ENCODE measurements at places on chromosomes 7 and 10.
A peak's percentile ranks its signal among the peaks of the same experiment; 100 is the strongest.

GRCh38 chr10:86970162-86970981 is 2.1 kb downstream of the ADIRF start:
- no peaks in the 10 kb centered on the region for H3K36me3 ChIP-seq
- no peak for DNase-seq
- H3K4me3 ChIP-seq = peak overlapping the region; percentile 49

DNA sequence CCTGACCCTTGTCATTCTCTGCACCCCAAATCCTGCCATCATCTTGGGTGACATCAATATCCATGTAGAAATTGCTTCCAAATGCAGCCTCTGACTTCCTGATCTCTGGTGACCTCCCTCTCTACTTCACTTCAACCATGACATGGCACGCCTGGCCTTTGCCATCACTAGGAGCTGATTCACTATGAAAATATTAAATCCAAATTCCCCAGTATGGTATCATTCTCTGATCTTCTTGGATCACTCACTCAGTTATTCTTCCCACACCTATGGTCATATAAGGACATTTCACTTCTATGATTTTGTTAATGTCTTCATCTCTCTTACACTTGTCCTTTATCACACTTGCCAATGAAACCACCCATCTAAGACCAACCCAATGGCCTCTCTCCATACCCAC is 73.7 kb upstream of the ODAD2 start:
- H3K27me3 ChIP-seq = no peaks in the 10 kb centered on the region
- no peak for DNase-seq
- no peak overlapping the region for H3K4me3 ChIP-seq
- no peaks in the 10 kb centered on the region for H3K4me1 ChIP-seq
- H3K27ac ChIP-seq = no peak overlapping the region

DNA sequence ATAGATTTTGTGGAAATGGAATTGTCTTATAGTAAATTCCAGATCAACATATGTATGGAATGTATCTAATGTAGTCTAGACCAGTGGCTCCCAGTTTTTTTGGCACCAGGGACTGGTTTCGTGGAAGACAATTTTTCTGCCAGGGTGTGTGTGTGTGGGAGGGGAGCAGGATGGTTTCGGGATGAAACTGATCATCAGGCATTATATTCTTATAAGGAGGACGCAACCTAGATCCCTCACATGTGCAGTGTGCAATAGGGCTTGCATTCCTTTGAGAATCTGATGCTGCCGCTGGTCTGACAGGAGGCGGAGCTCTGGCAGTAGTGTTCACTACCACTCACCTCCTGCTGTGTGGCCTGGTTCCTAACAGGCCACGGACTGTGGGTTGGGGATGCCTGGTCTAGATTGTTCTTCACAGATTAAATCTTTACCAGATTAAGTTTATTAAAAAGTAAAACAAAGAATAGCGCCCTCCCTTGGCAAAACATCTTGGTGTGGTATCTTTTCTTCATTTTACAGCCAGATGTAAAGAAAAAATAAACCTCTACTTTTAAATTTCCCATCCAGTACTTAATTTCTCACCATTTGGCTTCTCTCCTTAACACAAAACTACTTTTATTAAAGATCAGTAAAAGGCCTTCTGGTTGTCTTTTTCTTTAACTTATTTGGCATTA is 48.4 kb downstream of the SEPTIN7 start:
- H3K27ac ChIP-seq = no peak overlapping the region
- peak; percentile 29 for DNase-seq
- no peaks in the 10 kb centered on the region for H3K27me3 ChIP-seq
- no peaks in the 10 kb centered on the region for H3K36me3 ChIP-seq

DNA sequence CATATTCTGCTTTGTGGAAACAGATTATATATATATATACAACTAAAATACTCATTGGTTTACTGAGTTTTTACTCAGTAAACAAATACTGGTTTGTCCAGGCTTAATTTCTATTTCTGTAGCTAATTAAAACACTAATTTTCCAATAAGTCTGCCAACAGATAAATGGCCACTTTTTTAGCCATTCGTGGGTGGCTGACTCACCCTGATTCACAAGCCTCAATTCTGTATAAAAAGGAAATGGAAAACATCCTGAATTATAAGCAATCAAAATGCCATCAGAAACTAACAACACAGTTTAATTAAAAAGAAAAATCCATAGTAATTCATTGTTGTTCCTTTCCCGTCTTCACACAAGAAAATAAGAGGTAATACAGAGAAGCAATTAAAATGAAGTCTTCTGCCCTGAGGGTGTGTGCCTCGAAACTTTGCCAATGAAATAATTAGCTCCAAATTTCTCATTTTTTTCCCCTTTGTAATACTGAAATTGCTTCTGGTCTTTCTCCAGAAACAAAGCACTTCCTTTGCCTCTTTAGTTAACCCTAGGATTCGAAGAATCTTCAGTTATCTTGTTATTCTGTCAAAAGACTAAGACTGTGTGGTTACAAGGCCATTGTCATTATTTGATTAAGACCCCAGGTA is 118.7 kb upstream of the PTN start:
- H3K4me1 ChIP-seq = no peaks in the 10 kb centered on the region
- no peak for DNase-seq
- H3K4me3 ChIP-seq = no peak overlapping the region
- peaks cover 2% of the 10 kb centered on the region for H3K27me3 ChIP-seq

GRCh38 chr7:100080907-100081534 is 502 bp downstream of the ZNF3 start:
- H3K27ac ChIP-seq = peak overlapping the region; percentile 81
- H3K27me3 ChIP-seq = no peaks in the 10 kb centered on the region
- H3K4me3 ChIP-seq = peak overlapping the region; percentile 73
- H3K36me3 ChIP-seq = peaks cover 40% of the 10 kb centered on the region
- peaks cover 8% of the 10 kb centered on the region for H3K4me1 ChIP-seq

GRCh38 chr10:3624367-3624766 is 160.6 kb downstream of the KLF6 start:
- H3K27me3 ChIP-seq = no peaks in the 10 kb centered on the region
- no peak overlapping the region for H3K4me3 ChIP-seq
- DNase-seq = no peak
- H3K36me3 ChIP-seq = no peaks in the 10 kb centered on the region
- H3K27ac ChIP-seq = no peak overlapping the region

GRCh38 chr7:52340067-52340466 is 695.4 kb upstream of the POM121L12 start:
- no peaks in the 10 kb centered on the region for H3K36me3 ChIP-seq
- H3K4me3 ChIP-seq = no peak overlapping the region
- no peak for DNase-seq
- no peaks in the 10 kb centered on the region for H3K27me3 ChIP-seq

DNA sequence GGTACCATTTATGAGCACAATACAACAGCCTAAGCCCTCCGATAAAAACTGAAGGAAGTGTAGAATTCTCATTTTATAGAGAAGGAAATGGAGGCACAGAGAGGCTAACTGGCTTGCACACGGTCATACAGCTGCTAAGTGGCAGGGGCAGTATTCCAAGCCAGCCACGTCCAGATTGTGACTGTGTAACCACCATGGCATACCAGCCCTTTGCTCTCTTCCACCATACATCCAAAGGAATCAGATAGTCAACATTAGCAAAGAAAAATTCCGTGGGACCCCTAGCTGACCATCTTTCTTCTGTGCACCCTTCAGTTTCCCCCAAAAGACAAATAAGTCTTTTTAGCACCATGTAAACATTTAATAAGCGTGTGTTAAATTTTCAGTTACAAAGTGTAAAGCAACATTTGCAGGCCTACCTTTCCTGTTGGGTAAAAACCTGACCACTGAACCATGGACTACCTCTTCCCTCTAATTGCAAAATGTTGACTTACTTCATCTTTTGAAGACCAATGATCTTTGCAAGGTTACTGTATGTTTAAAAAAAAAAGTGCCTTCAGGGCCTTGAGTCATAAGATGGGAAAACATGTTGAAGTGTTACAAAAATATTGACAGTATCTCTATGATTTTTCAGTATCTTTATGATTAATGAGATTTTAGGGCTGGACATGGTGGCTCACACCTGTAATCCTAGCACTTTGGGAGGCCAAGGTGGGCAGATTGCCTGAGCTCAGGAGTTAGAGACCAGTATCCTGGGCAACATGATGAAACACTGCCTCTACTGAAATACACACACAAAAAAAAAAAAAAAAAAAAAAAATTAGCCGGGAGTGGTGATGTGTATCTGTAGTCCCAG is 24.3 kb upstream of the PDZD8 start:
- no peak for DNase-seq
- no peak overlapping the region for H3K4me3 ChIP-seq
- H3K27me3 ChIP-seq = peaks cover 10% of the 10 kb centered on the region
- H3K4me1 ChIP-seq = no peaks in the 10 kb centered on the region

DNA sequence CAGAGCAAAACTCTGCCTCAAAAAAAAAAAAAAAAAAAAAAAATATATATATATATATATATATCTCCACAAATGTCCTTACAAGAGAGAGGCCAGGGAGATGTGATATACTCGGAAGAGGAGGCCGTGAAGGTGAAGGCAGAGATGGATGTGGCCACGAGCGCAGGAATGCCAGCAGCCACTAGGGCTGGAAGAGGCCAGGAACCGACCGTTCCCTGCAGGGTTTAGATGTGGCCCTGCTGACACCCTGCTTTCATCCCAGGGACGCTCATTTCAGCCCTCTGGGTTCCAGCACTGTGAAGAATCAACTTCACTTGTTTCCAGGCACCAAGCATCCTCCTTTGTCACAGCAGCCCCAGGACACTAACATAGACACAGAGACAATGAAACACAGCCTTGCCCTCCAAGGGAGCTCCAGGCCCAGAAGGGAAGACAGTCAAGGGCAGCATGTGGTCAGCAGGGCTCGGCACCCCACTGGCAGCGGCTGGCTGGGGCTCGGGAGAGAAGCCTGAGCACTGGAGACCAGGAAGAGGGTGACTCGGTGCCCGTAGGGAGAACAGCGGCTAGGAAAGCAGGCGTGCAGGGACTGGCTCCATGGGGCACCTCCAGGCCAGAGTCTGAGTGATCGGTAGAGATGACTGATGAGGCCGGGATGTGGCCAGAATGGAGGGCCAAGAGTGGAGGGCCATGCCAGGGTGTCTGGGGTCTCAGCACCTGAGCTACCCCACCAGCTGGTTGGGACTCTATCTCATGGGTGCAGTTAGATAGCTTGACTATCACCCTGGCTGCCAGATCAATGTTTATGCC is 7.6 kb downstream of the WDR86 start:
- no peaks in the 10 kb centered on the region for H3K27me3 ChIP-seq
- no peak overlapping the region for H3K4me3 ChIP-seq
- DNase-seq = no peak

DNA sequence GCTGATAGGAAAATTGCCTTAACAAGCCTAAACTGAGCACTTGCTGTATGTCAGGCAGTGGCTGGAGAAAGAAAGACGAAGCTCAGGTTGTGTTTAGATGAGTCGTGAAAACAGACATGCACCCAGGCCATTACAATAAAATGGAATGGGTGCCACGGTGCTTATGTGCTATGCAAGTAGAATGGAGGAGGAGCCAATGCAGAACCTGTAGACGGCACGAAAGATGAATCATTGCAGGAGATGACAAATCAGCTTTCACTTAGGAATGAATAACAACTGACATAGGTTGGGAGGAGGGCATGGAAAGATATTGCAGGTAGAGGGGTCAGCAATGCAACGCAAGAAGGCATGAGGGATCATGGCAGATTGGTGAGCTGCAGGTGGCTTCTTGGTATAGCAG is 61.2 kb upstream of the ARHGAP21 start:
- no peak overlapping the region for H3K27ac ChIP-seq
- no peaks in the 10 kb centered on the region for H3K36me3 ChIP-seq
- H3K4me1 ChIP-seq = no peaks in the 10 kb centered on the region
- no peaks in the 10 kb centered on the region for H3K27me3 ChIP-seq
- no peak for DNase-seq

- DNase-seq = no peak
- peaks cover 33% of the 10 kb centered on the region for H3K4me1 ChIP-seq
- H3K4me3 ChIP-seq = no peak overlapping the region
Observed at GRCh38 chr10:60315311-60315710, 74.4 kb downstream of the ANK3 start.

GRCh38 chr10:44395902-44396670 is 11.2 kb upstream of the CXCL12 start:
- H3K27ac ChIP-seq = no peak overlapping the region
- H3K4me1 ChIP-seq = no peaks in the 10 kb centered on the region
- DNase-seq = no peak
- no peaks in the 10 kb centered on the region for H3K27me3 ChIP-seq
- no peaks in the 10 kb centered on the region for H3K36me3 ChIP-seq
- H3K4me3 ChIP-seq = no peak overlapping the region

DNA sequence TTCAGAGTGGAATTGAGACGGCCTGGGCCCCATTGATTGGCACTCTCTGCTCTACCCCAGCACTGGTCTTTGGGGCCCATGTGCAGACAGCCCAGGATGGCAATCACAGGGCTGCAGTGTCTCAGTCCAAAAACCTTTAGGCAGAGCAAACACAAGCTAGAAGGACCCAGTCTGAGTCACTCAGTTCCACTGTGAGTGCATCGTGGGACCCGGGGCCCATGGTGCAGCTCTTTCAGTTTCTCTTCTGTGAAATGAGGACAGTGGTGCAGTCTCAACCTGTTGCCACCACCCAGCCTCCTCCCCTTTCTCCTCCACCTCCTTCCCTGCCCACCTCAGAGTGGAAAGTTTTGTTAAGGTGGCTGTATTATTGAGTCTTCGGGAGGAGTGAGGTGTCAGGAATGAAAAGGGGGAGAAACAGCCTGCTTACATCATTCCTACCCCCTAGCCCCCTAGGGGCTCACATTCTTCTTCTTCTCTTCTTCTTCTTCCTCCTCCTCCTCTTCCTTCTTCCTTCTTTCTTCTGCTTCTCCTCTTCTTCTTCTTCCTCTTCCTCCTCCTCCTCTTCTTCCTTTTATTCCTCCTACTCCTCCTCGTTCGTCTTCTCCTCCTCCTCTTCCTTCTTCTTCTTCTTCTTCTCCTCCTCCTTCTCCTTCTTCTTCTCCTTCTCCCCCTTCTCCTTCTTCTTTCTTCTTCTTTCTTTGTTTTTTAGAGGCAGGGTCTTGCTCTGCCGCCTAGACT is 19.5 kb upstream of the CARD11 start:
- no peak for DNase-seq
- H3K4me3 ChIP-seq = no peak overlapping the region
- no peak overlapping the region for H3K27ac ChIP-seq
- no peaks in the 10 kb centered on the region for H3K36me3 ChIP-seq
- H3K4me1 ChIP-seq = no peaks in the 10 kb centered on the region
- H3K27me3 ChIP-seq = peaks cover 8% of the 10 kb centered on the region

- H3K27me3 ChIP-seq = peaks cover 94% of the 10 kb centered on the region
- no peak overlapping the region for H3K4me3 ChIP-seq
- H3K4me1 ChIP-seq = no peaks in the 10 kb centered on the region
Observed at GRCh38 chr10:6647811-6648526, 67.9 kb upstream of the PRKCQ start.

DNA sequence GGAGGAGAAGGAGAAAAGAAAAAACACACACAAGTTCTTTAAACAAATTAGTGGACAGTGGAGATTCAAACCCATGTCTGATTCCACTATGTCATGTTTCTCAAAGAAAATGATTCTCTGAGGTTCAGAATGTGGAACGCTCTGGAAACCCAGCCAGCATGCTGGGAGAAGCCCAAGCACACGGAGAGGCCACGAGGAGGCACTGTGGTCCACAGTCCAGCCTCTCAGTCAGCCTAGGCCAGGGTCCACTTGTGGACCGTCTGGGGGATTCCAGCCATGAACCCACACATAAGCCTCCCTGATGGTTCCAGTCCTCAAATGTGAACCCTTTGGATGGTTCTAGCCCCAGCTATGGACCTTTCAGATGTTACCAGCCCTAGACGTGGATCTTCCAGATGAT is 73.4 kb downstream of the CAV1 start:
- H3K36me3 ChIP-seq = no peaks in the 10 kb centered on the region
- DNase-seq = no peak
- H3K27ac ChIP-seq = no peak overlapping the region
- H3K27me3 ChIP-seq = no peaks in the 10 kb centered on the region

Measured in A673 (cell line).